ENCODE measurements at places on chromosomes 3 and 15. TPM values are rescaled to one million over a fixed set of nuclear protein-coding genes. Genes with fewer than 3 reads are reported as not detected.

DNA sequence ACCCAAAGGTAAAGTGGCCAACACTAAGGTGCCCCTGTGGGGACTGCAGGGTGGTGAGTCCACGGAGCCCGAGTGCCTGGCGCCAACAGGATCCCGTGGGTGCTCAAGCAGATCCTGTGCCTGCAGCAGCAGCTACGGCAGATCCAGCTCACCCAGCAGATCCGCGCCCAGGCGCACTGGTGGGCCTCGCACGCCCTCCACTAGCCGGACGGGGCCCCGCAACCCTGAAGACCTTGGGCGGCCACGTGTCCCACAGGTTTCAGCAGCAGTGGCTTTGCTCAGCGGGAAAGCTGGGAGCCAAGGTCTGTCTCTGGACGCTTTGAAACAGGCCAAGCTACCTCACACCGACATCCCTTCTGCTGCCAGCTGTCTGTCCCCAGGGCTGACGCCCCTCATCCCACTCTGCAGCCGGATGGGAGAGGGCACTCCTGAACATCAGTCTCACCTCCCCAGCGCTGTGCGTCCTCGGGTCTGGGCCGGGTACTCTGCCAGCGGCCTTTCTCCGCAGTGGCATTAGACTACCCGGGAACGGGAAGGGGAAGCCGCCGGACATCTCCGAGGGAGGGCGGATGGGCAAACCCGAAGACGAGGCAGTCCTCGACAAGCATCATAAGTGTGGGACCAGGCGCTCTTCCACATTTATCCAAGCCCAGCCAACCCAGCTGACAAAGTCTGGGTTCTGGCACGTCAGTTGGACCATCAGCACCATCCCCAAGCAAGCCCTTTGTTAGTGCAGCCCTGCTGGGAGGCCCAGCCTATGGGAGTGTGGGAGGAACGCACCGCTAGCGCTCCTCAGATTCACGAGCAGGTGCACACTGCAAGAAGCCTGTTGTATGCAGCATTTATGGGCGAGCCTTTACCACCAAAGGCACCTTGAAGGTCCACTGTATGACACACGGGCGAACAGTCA lies 212.6 kb upstream of the UBE2E2 start:
- no peak for DNase-seq

DNA sequence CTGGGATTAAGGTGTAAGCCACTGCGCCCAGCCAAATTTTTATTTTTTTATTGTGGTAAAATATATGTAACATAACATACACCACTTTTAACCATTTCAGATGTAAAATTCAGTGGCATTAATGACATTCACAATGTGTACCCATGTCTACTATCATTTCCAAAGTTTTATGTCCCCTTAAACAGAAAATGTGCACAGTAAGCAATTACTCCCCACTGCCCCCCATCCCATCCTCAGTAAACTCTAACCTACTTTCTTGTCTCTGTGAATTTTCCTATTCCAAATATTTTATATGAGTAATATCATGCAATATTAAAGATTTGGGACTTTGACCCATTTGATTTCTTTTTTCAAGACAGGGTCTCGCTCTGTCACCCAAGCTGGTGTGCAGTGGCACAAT lies 14.6 kb upstream of the PRRT3 start:
- DNase-seq: no peak

Gene RGMA
- 39.8 TPM for total RNA-seq

Gene GPR171
- total RNA-seq: not detected

Gene LMAN1L
- total RNA-seq: not detected

- DNase-seq: no peak
Observed at GRCh38 chr3:156187146-156187769, 66.9 kb downstream of the KCNAB1 start.

- DNase-seq: no peak
Observed at GRCh38 chr3:170699158-170700053, 113.5 kb upstream of the SLC7A14 start.

Gene COL8A1
- 0.26 TPM for total RNA-seq

DNA sequence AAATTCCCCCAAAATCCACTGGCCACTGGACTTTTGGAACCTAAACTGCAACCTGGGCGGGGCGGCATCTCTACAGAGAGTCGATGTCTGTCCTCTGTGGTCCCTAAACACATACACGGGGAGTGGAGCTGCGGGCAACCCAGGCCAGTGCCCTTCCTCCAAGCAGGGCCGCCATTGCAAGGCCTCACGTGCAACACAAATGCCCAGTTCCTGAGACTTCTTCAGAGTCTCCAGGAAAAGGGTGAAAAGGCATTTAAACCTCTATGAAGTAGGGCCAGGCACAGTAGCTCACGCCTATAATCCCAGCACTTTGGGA lies 4.9 kb downstream of the MUC4 start:
- DNase-seq: no peak

Gene CADPS
- 5.4 TPM for total RNA-seq

Gene ATP11B
- total RNA-seq: 30.0 TPM

Gene EIF5A2
- total RNA-seq: 7.7 TPM

Data from H9 (cell line).